Frontal cortex (tissue), 4 donors: ENCODE measurements at places on chromosomes 1 and 21. TPM values are rescaled to one million over a fixed set of nuclear protein-coding genes. Genes with fewer than 3 reads are reported as not detected.

DNA sequence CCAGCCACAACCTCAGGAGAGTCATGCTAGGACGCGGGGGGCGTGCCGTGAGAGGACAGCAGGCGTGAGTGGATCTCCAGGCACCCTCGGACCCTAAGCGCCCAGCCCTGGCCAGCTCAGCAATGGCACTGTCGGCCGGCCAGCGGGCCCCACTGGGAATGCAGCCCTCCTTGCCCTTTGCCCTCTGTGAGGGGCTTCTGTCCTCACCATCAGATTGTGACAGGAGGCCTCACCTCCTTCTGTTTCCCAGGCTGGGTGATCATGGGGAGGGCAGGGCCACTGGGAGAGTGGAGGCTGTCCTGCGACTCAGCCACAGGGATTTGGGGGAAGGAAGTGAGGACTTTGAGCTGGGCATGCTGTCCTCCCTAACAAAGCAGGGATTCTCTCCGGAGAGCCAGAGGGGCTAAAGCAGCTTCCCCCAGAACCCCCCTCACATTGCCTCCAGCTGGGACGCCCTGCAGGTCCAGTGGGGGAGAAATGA, 6.6 kb upstream of the LRRC3 start:
- DNase-seq, result no peak

- DNase-seq, result no peak
Observed at GRCh38 chr1:26608895-26609294, 79.3 kb downstream of the RPS6KA1 start.

- peak; percentile 85 for DNase-seq
Observed at GRCh38 chr1:236103646-236104218, 38.6 kb upstream of the GPR137B start.

- peak; percentile 29 for DNase-seq
Observed at GRCh38 chr21:23853796-23854379, 1753.4 kb downstream of the MRPL39 start.

APH1A gene
- total RNA-seq, result 83.2 TPM
